ENCODE measurements at places on chromosomes 11 and 22. TPM values are rescaled to one million over a fixed set of nuclear protein-coding genes. Genes with fewer than 3 reads are reported as not detected.

Gene OR2AT4
- not detected for total RNA-seq

Gene MMP13
- total RNA-seq: not detected

Gene IGLL1
- not detected for total RNA-seq

Gene SLC22A12
- not detected for total RNA-seq

Gene CRACR2B
- total RNA-seq: 5.3 TPM

Gene DEUP1
- total RNA-seq: not detected

Gene IGSF9B
- total RNA-seq: 21.7 TPM

Gene PTGDR2
- 2.1 TPM for total RNA-seq

Gene TMEM80
- 39.3 TPM for total RNA-seq

Gene LTBP3
- 137 TPM for total RNA-seq

Gene OR2AG2
- not detected for total RNA-seq

GRCh38 chr11:64924910-64925284 lies 408 bp downstream of the PPP2R5B start:
- DNase-seq: no peak

DNA sequence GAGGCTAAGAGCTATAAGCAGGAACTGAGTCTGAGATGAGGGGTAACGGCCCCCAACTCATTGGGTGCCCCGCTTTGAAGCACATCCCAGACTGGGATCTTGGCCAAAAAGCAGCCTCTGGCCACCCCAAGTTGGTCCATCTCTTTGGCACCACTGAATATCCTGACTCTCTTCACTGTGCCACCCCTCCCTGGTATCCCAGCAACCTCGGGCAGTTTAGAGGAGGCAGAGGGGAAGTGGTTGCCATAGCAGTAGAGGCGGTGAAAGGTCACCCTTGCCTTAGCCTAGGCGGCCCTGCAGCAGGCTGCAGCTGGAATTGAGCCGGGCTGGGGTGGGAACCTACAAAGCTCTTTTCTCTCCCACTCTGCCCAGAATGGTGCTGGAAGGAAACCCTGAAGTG lies 1.1 kb downstream of the PELI3 start:
- DNase-seq: no peak

- peak; percentile 93 for DNase-seq
Measured at GRCh38 chr11:9017773-9018172, 14.0 kb upstream of the NRIP3 start.

DNA sequence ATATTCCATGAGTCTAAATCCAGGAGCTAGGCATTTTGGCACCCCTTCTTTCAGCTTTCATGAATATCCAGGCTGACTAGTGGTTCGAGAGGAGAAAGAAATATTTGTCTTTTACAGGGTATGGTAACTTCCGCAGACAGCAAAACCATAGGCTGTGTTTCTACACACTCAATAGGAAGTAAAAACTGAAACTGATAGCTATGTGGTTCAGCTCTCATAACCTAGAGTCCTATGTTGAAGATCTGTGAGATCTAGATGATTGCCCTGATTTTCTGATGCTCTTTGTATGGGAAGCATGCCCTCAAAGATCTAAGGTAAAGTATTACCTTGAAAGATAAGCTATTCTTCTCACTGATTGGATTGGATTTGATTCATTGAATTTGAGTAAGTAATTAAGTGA lies 118.3 kb downstream of the CD44 start:
- DNase-seq: no peak

DNA sequence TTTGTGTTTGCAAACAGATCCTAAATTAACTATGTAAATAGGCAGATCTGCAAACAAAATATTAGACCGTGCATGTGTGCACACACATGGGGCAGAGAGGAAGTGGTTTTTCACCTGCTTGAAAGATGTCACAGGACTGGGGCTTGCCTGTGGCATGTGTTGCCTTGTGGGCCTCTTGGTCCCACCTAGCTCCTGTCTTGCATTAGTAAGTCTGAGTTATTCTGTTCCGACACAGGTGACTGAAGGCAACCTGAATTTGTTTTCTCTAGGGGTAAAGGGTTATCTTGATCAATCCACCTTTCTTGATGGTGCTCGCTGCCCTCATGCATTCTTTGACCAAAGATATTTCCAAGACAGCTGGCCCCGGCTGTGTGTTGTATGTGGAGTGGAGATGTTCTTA lies 667.5 kb downstream of the NTM start:
- peak; percentile 83 for DNase-seq

- DNase-seq: peak; percentile 93
Measured at GRCh38 chr11:61834278-61835048, 6.4 kb downstream of the FADS2 start.

DNA sequence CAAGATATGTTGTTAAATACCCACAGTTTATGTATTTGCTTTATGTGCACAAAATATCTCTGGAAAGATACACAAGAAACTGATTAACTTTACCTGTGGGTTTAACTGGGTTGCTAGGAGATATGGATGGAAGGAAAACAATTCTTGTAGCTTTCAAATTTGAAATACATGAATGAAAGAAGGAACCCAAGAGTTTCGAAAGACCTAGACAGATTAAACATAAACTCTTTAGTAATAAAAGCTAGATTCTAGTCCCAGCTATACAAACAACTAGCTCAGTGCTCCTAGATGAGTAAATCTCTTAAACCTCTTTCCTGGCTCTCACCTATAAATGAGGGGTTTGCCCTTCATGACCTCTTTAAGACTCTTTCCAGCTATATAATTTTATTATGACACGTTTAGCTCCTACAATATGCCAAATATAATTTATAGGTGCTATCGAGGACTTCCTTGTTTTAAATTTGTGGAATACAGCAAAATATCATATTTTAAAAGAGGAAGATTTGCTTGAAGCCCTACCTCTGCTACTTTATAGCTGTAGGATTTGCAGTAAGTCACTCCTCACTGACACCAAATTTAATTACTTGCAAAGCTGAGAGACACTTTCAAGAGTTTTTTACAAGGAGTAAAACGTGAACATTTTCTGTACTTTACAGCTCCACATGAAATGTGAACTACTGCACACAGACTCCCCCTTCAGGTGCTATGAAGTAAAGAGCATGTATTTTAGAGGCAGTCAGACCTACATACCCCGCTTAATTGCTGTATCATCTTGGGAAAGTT lies 50.7 kb downstream of the RRAS2 start:
- DNase-seq: no peak

- DNase-seq: peak; percentile 68
Measured at GRCh38 chr11:1335264-1335810, 25.9 kb upstream of the TOLLIP start.

GRCh38 chr11:74731301-74732094 lies at the start of gene CHRDL2:
Gene CHRDL2 (minus strand): TSS chr11:74731426. CDS start chr11:74730888, 538 bp downstream.
- DNase-seq: no peak

DNA sequence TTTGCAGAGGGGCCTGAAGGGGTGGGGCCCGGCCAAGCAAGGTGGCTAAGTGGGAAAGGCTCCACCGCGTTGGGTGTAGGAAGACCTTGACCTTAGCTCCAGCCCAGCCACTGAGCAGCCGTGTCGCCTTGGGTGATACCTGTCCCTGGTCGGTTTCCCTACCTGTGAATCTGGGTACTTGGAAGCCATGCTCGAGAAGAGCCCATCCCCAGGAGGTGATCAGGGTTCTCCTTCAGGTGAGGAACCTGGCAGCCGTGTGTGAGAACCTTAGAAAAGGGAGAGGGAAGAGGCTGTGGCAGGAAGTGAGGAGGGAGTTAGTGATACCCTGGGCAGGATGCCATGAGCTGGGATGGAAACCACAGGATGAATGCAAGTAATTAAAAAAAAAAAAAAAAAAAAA lies 21.6 kb downstream of the PPARA start:
- DNase-seq: no peak

DNA sequence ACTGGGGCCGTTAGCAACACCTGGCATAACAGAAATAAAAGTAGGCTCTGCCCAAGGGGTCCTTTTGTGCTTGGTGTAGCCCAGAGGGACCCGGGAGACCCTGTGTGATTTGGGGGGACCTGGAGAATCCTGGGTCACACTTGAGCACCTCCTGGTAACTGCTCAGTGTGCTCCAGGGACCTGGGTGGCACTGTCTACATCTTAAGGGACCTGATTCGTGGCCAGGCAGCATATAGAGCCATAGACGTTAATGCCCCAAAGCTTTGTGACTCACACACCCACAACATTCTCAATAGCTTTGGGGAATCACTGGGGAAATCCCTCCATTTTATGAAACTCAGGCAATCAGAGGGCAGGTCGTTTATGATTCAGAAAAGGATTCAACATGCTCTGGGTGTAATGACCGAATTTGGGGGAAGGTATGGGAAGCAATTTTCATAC lies 3.6 kb upstream of the IGF2 start:
- DNase-seq: no peak

GRCh38 chr11:36160091-36160490 lies 129.1 kb downstream of the COMMD9 start:
- no peak for DNase-seq

DNA sequence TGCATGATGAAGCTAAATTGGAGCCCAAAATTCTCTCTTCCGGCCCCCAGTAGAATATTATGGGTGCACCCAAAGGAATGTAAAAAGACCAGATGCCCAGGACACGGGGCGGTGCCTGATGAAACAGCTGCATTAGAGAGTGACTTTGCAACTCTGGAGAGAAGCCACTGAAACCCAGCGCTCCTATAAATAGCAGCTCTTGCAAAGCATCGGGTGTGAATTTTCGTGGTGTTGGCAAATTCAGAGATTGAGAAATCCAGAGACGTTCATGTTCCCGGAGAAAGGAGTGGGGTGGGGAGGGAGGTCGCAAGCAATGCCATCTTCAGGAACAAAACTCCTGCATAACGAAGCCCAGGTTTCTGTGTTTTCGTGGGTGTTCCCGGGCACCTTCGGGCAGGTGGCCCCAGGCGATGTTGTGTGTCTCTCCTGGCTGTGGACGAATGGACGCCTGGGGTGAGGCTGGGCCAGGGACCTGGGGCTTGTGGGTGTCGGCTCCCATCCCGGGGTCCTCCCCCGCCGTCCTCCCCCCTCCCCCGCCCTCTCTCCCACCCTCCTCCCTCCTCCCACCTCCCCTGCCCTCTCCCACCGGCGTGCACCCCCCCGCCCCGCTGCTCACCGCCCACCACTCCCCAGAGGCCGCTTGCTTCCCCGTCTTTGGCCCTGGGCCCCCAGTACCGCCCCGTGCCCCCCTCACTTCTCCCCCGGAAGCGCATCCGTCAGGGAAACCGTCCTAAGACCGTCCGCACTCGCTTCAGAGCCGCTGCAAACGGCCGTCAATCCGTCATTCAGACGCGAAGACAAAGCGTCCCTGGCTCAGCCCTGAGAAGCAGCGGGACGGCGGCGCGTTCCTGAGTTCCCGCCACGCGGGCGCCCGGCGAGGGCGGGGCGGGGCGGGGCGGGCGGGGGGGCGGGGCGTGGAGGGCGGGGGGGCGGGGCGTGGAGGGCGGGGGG lies 26.7 kb upstream of the TOLLIP start:
- DNase-seq: peak; percentile 94

DNA sequence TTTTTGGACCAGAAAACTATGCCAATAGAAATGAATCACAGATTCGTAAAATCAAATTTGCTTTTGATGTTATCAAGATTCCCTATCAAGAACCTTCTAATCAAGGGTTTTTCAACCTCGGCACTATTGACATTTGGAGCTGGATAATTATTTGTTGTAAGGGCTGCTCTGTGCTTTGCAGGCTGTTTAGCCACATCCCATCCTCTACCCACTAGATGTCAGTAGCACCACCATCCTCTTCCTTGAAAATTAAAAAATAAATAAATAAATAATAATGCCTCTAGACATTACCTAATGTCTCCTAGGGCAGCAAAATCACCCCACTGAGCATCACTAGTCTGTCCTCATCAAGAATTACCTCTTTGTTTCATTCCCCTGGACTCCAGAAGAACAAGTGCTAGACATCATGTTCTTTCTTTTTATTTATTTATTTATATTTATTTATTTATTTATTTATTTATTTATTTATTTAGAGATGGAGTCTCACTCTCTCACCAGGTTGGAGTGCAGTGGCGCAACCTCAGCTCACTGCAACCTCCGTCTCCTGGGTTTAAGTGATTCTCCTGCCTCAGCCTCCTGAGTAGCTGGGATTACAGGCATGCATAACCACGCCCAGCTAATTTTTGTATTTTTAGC lies 744.7 kb downstream of the KCNA4 start:
- no peak for DNase-seq

DNA sequence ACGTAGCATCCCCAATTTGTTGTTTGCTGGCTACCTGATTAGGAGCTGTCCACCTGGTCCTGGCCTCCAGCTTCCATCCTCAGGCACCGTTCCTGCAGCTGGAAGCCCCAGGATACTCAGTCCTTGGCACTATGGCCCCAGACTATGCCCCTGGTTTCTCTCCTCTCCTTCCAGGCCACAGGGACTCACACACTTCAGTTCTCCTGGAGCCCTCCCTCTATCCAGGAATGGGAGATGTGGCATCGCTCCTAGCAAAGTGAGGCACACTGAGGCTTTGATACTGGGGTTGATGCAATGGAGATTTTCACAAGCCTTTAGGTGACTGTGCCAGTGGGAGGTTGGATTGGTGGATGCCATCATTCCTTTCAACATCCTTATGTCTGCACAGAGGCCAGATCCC lies 142.8 kb upstream of the B3GAT1 start:
- DNase-seq: peak; percentile 50

DNA sequence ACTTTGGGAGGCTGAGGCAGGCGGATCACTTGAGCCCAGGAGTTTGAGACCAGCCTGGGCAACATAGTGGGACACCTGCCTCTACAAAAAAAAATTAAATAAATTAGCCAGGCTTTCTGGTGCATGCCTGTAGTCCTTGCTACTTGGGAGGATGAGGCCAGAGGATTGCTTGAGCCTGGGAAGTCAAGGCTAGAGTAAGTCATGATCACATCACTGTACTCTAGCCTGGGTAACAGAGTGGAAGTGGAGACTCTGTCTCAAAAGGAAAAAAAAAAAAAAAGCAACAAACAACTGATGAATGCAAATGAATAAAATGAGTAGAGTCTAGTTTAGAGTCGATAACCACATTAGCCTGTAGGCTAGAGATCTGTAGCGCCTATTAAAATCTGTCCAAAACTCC lies 3.9 kb upstream of the BCL2L13 start:
- DNase-seq: no peak

DNA sequence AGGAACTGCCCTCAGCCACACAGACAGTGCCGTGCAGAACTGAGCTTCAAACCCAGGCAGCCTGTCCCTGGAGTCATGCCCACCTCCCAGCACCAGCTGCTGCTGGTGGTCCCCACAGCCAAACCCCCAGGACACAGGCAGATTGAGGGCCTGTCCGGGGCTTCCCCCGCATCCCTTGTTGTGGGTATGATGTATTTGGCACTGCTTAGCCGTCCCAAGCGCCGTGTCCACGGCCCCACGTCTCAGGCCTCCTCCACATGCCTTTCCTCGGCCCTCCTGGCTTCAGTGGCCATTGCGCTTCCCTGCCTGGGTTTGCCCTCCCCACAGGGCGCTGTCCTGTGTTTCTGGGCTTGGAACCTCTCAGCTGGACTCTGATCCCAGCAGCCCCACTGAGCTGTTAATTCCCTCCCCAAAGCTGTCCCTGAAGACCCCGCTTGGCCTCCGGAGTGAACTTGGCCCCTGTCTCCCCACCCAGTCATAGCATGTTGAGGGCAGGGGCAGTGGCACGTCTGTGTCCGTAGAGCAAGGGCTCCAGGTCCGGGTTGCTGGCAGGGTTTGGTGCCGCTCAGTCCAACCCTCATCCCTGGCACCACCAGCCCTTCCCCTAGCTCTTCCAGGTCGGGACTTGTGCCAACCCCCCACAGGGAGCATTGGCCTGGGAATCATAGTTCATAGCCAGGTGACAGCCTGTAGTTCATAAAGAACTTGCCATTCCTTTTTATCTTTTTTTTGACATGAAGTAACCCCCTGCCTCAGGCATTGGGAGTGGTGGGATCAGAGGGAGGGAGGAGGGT lies 34.5 kb upstream of the TEF start:
- no peak for DNase-seq

Data from esophagus muscularis mucosa (tissue), 4 donors.